ENCODE measurements at places on chromosomes 11 and 22.
A peak's percentile ranks its signal among the peaks of the same experiment; 100 is the strongest.

DNA sequence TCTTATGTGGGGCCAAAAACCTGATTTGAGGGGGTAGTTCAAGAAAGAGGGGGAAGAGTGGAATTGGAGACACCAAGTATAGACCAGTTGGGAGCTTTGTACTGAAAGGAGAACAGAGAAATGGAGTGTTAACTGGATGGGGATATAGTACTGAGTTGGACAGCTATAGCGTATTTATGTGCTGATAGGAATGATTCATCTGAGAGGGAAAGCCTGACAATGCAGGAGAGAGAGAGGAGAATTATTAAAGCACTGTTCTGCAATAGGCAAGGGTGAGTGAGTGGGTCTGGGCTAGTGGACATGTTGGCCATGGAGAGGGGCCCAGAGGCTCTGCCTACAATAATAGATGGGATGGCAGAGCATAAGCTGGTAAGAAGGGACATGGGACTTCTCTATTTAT is 52.9 kb upstream of the PITPNB start:
- no peak for DNase-seq

- DNase-seq, result no peak
Measured at GRCh38 chr11:62789576-62789975, 2.2 kb downstream of the TMEM223 start.

DNA sequence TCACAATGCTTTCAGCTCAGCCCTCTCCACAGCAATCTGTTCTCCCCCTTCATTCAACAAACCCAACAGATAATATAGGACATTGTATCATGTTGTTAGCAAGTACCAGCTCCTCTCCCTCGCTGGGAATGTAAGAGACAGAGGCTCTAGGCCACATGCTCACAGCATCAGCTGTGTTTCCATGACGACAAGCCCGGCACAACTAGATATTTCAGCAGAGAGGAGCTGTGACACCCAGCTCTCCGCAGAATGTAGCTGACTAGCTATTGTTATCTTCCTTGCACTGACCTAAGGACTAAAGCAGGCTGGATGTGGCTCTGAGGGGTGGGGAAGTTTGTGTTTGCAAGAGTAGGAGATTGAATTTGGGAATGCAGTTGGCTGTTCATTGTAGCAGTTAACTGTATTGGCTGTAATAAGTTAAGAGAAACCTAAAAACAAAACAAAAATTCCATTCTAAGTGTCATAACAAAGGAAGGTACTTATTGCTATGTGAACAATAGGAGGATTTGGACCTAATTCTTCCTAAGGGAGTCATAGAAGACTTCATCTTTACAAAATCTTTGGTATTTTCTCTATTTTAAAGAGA is 28.0 kb upstream of the RRAS2 start:
- DNase-seq, result peak; percentile 90

- DNase-seq, result no peak
Measured at GRCh38 chr22:50444663-50445062, 30.2 kb downstream of the SBF1 start.

- DNase-seq, result peak; percentile 33
Measured at GRCh38 chr11:114285599-114285998, 10.6 kb upstream of the NNMT start.

- peak; percentile 36 for DNase-seq
Measured at GRCh38 chr11:68325907-68326220, 13.5 kb downstream of the LRP5 start.

GRCh38 chr11:5624489-5625279 is at the start of gene TRIM34:
Gene TRIM34 (plus strand): TSS chr11:5625001. CDS start chr11:5632332, 7,331 bp downstream.
- peak; percentile 76 for DNase-seq

DNA sequence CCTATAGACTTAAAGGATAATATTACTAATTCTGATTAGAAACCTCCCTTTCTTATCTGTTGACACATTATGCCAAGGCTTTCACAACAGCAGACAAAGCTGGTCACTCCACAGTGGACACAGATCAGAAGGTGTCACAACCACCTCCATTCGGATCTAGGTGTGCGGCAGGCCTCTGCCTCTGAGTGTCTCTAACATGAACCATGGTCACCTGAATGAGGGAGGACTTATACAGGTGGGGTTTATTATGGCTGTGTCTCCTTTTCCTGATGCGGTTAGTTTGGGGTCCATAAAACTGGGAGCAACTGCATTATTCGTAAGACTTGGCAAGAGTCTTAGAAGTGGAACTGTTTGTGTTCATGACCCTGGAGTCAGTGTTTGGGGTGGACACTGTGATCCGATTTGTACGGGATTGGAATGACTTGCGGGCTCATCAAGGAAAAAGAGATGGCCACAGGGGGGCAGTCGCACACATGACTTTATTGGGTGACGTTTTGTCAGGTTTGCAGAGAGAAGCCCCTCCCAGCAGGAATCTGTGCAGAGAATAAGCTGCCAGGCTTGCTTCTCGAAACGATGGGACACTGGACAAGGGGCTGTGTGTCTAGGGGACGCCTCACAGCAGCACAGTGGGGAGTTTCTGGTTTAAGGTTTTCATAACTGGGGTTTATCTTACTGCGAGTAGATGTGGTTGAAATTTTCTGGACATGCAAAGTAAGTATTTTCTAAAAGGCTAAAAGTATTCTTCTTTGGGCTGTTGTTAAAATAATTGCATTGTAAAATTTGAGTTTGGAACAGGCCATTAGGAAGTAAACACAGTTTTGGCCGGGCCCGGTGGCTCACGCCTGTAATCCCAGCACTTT is 90.6 kb downstream of the GAB4 start:
- peak; percentile 90 for DNase-seq

- no peak for DNase-seq
Measured at GRCh38 chr11:115067471-115067870, 389.1 kb downstream of the NXPE2 start.

- no peak for DNase-seq
Measured at GRCh38 chr11:45794169-45794568, 10.8 kb upstream of the SLC35C1 start.

DNA sequence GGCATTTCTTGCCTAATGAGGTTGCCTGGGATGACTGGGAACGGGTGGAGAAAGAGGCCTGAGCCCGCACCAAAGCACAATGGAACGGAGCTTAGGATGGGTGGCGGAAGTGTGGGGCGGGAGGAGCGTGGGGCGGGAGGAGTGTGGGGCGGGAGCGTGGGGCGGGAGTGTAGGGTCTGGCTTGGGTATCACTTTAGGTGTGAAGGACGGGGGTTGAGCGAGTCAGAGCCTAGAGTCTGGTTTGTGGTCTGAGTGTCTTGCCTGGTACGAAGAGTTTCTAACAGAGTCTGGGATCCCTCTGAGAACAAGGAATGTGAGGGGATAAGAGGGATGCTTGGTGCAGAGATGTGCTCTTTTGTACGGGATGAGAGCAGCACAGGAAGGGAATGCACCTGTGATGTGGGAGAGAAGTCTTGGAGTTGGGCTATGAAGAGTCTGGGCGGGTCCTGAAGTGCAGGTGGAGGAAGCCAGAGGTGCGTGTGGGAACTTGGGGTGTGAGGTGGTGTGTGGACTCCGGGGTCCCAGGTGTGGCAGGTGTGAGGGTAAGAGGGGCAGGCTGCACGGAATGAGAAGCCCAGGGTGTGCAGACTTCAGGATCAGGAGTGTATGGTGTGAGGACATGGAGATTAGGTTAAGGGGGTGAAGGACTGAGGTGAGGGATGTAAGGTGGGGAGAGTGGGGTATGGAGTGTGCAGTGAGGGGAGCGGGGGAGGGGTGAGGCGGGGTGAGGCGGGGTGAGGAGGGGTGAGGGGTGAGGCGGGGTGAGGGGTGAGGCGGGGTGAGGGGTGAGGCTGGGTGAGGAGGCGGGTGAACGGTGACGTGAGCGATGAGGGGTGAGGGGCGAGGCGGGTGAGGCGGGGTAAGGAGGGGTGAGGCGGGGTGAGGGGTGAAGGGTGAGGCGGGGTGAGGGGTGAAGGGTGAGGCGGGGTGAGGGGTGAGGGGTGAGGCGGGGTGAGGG is 1.0 kb downstream of the SYCE3 start:
- DNase-seq, result peak; percentile 30

DNA sequence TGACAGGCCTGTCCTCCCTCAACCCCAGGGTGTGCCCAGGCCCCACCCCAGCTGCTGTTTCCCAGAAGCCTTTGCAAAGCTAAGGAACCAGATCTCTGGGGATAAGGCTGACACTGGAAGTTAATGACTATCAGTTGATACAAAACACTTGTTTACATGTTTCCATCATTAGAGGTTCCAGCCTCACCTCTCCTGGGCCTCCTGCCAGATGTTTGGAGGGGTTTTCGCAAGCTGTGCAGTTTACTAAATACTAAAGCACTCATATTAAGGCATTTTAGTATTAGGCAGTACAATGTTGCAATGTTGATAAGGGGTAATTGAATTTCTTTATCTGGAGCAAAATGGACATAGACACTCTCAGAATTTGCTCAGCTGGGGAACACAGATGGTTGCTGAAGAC is 218.7 kb downstream of the INSC start:
- DNase-seq, result no peak

GRCh38 chr22:31199187-31199586 is 12.9 kb upstream of the LIMK2 start:
- peak; percentile 46 for DNase-seq

DNA sequence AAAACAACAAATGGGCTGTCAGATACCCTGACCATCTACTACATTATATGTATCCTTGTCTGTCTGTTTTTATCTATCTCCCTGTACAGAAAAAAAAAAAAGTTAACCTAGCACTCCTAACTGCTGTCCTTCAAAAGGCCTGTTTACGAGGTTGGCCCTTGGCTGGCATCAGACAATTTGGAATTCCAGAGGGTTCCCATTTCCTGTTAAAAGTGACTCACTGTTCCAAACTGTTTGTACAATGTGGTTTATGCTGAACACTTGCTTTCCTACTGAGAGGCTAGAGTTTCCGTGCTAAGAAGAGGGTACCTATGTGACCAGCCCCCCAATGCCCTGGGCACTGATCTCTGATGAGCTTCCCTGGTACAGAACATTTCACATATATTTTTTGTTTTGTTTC is 65.9 kb upstream of the HMGXB4 start:
- DNase-seq, result no peak

DNA sequence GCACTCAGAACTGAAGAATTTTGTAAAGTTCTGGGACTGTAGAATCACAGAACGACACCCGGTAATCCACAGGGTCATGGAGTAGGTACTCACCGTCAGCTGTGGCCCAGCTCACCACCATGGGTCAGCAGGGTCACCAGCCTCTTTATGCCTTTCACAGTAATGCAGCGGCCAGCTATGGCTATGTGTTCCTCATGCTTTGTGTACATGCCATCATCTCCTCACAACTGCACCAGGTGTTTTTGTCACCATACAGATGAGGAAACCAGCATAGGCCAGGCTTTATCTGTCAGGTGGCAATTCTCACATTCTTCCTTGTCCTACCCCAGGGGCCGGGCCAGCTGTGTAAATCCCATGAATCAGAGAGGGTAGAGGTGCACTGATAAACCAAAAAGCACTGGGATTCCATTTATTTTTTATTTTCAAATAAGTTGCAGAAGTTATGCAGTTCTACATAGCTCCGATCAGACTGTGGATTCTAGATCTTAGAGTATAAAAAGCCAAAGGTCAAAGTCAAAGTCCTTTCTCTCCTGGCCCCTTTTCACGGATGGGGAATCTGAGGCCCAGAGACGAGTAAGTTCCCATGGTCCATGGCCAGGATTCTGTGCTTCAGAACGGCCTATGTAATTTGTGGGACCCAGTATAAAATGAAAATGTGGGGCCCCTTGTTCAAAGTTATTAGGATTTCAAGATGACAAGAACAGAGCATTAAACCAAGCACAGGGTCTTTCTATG is 17.5 kb downstream of the TSKU start:
- DNase-seq, result no peak

DNA sequence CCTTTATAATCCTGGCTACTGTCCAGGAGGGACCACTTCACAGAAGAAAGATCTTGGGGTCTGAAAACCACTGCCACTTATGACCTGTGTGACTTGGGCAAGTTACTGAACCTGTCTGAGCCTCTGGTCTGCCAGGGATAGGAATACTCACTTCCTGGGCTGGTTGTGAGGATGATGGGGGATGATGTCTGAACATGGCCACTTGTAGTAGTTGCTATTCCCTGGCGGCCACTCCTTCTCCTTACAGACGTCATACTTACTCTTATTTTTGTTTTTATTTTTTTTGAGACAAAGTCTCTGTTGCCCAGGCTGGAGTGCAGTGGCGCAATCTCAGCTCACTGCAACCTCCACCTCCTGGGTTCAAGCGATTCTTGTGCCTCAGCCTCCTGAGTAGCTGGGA is 26.1 kb downstream of the CD82 start:
- DNase-seq, result no peak
